ENCODE measurements at places on chromosomes 6 and 20. TPM values are rescaled to one million over a fixed set of nuclear protein-coding genes. Genes with fewer than 3 reads are reported as not detected.

PDYN gene
- total RNA-seq = not detected

CDSN gene
- not detected for total RNA-seq

OR10C1 gene
- not detected for total RNA-seq

OPRL1 gene
- total RNA-seq = 0.46 TPM

FRS3 gene
- 5.5 TPM for total RNA-seq

ZBTB46 gene
- total RNA-seq = 0.96 TPM

ZDHHC14 gene
- 3.2 TPM for total RNA-seq

CRISP2 gene
- not detected for total RNA-seq

LY6G6D gene
- total RNA-seq = not detected

APCDD1L gene
- not detected for total RNA-seq

OSER1 gene
- total RNA-seq = 50.5 TPM

RAD21L1 gene
- total RNA-seq = not detected

CABLES2 gene
- 14.1 TPM for total RNA-seq

TSPO2 gene
- total RNA-seq = not detected

ASXL1 gene
- total RNA-seq = 96.9 TPM

KHDC1L gene
- total RNA-seq = not detected

NKX2-4 gene
- 0.13 TPM for total RNA-seq

PI16 gene
- total RNA-seq = not detected

SUMO4 gene
- total RNA-seq = 2.8 TPM

BPI gene
- total RNA-seq = not detected

DEK gene
- total RNA-seq = 224 TPM

APOBEC2 gene
- not detected for total RNA-seq

SEMG2 gene
- not detected for total RNA-seq

GNRH2 gene
- 1.5 TPM for total RNA-seq

ARMC12 gene
- 1.0 TPM for total RNA-seq

SLC52A3 gene
- not detected for total RNA-seq
